ENCODE measurements at places on chromosomes 2 and 18.

DNA sequence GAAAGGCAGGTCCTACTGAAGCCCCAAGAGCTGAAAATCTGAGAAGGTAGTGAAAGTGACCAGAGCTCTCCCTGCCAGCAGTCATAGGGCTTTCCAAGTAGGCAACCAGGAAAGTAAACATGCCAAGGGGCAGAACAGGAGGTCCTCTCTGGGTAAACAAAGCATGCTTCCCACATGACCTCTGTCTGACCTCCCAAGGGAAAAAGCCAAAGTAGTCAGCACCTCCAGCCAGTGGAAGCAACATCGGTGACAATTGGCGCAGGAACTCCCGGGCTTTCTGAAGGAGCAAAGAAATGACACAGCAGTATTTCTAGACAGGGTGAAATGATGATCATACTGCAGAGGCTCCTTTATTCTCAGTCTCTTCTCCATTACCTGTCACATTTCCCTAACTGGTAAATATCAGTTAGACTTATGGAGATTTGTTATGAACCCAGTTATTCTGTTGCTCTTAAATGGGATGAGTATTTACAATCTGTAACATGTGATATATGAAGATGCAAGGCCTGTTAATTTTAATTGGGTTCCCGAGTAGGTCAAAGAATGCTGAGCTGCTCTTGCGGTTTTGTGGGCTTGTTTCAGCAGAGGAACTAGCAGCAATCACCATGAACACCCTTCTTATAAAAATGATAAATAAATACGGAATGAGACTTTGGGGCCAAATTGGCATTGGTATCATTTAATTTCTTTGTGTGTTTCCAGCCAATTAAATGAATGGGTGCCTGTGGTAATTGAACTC, 321.0 kb downstream of the RND3 start:
- DNase-seq: no peak

DNA sequence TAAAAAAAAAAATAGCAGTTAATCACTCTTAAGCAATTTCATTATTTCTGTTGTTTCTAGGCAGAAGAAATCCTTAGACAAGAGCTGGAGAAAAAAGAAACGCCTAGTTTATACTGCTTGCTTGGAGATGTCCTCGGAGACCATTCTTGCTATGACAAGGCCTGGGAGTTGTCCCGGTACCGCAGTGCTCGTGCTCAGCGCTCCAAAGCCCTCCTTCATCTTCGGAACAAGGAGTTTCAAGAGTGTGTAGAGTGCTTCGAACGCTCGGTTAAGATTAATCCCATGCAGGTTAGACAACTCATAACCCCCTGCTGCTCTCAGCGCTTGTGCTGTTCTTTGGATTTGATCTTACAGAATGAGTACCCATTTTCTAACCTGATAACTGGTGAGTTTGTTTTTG, 130.4 kb downstream of the TTC27 start:
- DNase-seq: no peak

GRCh38 chr2:109601783-109602182, 12.0 kb downstream of the SEPTIN10 start:
- no peak for DNase-seq

DNA sequence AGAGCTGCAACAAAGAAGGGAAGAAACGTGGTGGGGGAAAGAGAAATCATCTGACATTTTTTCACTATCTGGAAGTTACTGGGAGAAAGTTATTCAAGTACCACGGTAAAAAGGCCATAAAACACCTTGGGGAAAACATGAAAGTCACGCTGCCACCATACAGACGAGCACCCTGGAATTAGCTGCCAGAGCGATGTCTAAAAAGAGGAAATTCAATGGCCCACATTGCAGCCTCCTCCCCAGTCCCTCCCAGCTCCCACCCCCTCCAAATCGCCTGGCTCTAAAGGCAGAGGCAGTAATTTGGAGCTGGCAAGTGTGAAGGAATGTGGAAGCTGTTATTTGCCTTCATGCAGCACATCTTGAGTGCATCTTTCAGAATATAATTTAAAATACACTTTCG, 192.0 kb downstream of the ALK start:
- DNase-seq: no peak

DNA sequence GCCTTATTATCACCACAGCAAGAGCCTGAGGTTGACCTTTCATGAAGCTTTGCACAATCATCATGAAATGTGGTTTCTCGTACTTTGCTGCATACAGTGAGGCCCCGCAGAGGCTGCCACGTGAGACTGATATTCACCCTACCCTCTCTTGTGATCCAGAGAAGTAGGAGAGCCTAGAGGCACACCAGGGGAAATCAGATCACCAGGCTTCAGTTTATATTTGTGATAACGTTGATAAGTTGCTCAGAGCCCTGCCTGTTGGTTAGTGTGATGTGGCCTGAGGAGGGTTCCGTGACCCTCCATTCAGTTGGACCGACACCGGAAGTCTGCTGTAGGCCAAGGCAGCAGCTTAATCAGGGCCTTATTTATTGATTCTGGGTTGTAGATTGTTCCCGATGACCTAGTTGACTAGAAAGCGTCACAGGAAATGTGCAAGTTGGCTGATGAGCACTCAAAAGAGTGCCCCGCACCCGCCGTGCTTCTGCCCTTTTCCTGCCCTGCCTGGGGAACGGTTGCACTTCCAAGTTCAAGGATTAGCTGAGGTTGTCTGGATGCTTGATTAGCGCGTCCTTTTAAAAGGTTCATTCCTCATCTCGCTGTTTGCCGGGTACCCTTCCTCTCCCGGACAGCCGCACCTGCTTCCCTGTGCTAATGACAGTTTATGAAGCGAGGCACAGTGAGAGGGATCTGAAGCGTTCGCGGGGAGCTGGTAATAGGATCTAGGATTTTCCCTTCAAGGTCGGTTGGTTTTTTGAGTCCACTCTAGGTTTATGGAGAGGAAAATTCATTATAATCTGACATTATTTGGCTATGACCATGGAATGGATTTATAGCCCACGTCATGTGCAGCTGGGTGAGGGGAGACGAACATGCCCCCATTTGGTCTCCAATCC, 146.4 kb downstream of the SH3RF3 start:
- no peak for DNase-seq

All from DMS 273 treated with DMSO at 0.1 percent for 48 hours (cell line).